GF-D8 (cell line): ENCODE measurements at places on chromosomes 1 and 21.

GRCh38 chr1:240332672-240333071, 241.0 kb downstream of the FMN2 start:
- no peak for DNase-seq

DNA sequence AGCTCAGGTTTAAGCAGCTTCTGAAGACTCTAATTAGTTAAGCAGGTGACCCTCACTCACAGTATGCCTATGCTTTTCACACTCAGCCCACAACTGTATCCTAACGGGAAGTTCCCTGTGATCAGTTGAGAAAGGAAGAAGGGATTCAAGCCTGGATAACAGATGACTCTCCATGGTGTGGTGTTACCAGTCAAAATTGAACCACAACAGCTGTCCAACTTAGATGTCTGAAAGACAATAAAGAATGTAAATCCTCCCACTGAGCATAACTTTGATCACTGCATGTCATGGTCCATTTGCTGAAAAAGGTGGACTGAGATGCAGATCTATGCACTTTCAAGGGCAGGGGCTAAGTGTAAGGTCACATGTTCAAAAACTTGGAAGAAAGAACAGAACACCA, 32.3 kb upstream of the DIPK1A start:
- no peak for DNase-seq

GRCh38 chr1:240304466-240304865, 212.8 kb downstream of the FMN2 start:
- no peak for DNase-seq

DNA sequence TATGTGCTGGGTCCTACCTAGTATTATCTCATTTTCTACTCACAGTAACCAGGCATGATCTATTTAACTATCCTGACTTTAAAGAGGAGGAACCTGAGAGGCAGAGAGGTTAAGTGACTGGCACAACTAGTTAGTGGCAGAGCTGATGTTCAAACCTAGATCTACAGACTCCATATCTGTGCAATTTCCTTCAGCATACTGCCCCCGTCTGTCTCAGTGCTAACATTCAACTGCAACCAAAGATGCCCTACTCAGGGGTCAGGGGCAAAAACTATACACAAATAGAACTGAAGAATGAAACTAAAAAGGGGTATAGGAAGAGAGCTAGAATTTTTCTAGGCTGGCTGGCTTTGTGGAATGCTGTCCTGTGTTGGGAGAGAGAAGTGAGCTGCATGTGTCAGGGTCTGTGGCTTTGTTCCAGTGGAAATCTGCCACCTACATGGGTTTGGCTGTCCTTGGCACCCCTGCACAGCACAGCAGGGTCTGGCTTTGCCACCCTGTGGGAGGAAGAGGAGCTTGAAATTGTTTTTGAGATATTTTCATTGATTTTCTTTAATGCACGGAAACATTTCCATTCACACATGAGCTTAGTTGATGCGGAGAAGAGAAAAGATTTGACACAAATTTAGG, 368.5 kb downstream of the RPS6KC1 start:
- DNase-seq = no peak

- no peak for DNase-seq
Measured at GRCh38 chr1:101264697-101265096, 27.9 kb downstream of the S1PR1 start.

GRCh38 chr21:45747802-45748445, 104.4 kb downstream of the PCBP3 start:
- no peak for DNase-seq

- DNase-seq = no peak
Measured at GRCh38 chr1:82492159-82492558, 691.4 kb downstream of the ADGRL2 start.

DNA sequence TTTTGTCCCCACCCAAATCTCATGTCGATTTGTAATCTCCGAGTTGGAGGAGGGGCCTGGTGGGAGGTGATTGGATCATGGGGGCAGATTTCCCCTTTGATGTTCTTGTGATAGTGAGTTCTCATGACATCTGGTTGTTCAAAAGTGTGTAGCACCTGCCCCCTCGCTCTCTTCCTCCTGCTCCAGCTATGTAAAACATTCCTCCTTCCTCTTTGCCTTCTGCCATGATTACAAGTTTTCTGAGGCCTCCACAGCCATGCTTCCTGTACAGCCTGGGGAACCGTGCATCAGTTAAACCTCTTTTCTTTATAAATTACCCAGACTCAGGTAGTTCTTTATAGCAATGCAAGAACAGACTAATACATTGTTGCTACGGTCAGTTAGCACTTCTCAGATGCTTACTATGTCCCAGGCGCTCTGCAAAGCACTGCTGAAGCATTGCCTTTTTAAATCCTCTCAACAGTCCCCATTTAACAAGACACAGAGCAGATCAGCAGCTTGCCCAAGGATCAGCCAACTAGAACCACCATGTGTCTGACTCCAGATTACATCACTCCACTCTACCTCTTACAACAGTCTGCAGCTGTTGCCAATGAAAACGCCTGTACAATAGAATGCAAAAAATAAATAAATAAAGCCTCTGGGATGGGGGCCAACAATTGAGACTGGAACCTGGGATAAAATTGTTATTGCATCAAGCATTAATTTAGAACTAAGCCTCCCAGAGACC, 52.4 kb upstream of the USP1 start:
- DNase-seq = peak; percentile 50

GRCh38 chr1:198970916-198971315, 332.1 kb downstream of the PTPRC start:
- no peak for DNase-seq

DNA sequence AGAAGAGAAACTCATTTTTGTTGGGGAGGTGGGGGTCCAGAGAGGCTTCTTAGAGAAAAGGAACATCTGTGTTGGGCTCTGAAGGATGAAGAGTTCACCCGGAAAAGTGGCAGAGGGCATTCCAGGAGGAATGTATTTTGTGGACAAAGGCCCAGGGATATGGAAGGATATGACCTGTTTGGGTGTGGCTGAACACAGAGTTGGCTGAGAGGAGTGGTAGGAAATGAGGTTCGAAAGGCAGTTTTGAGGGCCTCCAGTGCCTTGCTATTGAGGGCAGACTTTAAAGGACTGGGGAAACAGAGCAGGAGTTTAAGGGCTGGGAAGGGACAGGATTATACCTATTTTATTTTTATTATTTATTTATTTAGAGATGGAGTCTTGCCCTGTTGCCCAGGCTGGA, 27.3 kb upstream of the WASF2 start:
- no peak for DNase-seq

DNA sequence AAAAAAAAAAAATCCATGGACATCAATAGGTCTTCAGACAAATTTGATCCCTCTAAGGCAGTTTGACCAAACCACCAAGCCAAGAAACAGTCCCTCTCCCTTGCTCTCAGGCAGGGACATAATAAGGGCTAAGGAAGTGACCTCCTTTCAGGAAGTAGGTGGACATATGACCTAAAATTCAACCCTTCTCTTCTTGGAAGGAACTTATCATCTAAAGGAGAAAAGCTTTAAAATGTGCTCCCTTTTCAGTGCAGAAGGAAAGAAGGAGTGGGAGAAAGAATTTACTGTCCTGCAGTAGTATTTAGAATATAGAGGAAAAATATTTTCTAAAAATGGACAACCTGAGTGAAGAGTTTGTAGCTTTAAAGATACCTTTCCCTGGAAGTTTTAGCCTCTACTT, 118.1 kb downstream of the DTL start:
- no peak for DNase-seq

GRCh38 chr1:36464605-36465393, 615 bp upstream of the MRPS15 start:
- no peak for DNase-seq

GRCh38 chr1:103373991-103374390, 151.5 kb upstream of the RNPC3 start:
- no peak for DNase-seq

- DNase-seq = no peak
Measured at GRCh38 chr1:104092698-104093097, 343.0 kb downstream of the AMY1C start.

DNA sequence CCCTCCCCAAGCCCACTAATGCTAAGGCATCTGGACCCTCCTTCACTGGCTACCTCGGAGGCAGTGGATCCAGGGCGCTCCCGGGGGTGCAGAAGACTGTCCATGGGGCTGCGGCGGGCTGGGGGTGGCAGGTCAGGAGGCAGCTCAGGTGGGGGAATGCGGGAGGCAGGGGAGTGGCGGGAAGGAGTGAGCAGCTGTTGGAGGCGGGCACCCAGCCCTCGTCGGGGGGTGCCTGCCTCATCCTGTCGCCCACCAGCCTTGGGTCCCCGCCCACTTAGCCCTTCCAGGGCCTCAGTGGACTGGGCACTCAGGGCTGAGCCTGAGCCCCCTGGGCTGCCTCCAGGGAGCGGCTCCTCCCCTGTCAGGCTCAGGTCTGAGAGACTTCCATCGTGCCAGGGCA, 10.7 kb upstream of the GATAD2B start:
- no peak for DNase-seq

GRCh38 chr1:147264158-147264768, 21.8 kb downstream of the CHD1L start:
- no peak for DNase-seq

DNA sequence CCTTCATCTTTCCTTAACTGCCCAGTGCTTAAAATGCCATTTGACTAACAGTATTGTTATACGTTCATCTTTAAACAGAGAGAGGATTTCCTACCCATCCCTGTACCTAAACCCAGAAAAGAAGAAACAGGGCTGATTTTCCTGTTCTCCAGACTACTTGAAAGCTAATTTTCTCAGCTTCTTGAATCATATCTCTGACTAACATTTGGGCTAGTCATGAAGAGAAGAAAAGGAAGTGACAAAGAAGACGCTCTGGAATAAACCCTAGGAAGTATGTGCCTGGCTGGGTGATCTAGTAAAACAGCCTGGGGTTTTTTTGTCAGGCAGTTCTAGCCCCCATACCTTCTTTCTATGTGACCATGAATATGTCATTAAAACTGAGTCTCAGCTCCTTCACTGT, 44.8 kb upstream of the SGIP1 start:
- DNase-seq = no peak

DNA sequence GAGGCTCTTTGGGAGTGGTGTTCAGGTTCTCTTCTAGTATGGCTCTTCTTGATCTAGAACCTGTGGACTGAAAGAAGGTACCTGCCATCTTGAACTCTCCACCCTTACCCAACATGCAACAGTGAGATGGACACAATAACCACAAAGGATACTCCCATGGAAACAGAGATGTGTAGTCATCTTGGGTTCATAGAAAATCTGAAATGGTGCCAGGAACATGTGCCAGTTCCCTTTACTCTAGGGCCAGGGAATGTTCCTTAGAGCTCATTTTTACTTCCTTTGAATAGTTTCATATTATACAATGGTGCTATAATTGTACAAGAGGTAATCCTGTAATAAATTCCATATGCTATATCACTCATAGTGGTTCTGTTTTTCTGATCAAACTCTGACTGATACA, 13.2 kb upstream of the SCYL3 start:
- DNase-seq = no peak

GRCh38 chr1:59315529-59316463, 18.9 kb downstream of the FGGY start:
- DNase-seq = no peak

GRCh38 chr21:38869946-38870345, 64.2 kb downstream of the ETS2 start:
- no peak for DNase-seq

GRCh38 chr1:161122967-161123366, 5.1 kb downstream of the NIT1 start:
- DNase-seq = no peak

DNA sequence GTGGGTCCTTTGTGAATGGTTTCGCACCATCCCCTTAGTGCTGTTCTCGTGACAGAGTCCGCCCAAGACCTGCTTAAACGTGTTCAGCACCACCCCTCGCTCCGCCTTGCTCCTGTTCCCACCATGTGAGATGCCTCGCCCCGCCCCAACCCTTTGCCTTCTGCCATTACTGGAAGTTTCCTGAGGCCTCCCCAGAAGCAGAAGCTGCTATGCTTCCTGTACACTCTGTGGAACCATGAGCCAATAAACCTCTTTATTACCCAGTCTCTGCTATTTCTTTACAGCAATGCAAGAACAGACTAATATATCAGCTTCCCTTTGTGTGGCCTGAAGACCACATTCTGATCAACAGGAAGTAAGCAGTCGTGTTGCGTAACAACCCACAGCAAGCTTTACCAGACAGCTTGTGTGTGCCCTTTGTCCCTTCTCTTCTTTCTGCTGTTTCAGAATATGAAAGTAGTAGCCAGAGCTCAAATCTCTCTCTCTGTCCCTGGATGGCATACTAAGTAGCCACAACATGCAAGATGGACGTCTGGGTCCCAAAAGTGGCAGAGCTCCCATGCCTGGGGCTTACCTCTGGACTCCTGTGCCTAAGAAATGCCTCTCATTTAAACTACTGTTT, 14.1 kb downstream of the HENMT1 start:
- peak; percentile 100 for DNase-seq

- DNase-seq = no peak
Measured at GRCh38 chr1:153942766-153943549, 3.6 kb downstream of the DENND4B start.

DNA sequence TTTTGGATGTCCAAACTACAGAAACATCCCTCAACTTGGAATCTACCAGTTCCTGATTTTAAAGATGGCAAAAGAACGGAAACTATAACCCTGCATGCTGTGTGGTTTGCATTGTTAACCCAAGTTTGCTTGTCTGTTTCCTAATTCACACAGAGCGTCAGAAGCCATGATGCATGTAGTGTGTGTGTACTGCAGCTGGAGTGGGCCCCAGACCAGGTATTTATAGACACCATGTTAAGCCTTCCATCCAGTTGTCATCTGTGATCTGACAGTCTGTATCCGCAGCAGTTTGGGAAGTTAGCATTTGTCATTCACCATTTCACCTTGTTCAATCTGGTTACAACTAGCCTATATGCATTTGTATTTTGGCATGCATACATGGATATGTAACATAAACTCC, 27.7 kb upstream of the PLEKHM2 start:
- no peak for DNase-seq

GRCh38 chr1:152997901-152998300, 3.6 kb upstream of the SPRR3 start:
- no peak for DNase-seq

DNA sequence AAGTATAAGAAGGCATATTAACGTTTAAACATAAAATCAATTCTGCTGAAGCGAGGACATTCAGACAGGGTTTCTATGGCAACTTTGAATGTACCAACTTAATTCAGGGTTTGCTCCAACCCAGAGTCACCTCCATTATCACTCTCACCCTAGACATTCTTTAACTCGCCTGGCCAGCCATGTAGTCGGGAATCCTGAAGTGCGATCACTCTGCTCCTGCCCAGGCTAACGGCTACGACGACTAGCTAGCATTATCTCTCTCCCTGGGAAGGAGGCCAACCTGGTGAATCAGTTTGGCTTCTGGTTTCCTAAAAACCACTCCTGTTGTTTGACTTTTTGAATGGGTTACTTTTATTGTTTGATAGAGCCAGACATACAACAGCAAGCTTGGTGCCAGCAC, 38.9 kb upstream of the ZBTB18 start:
- no peak for DNase-seq

GRCh38 chr1:78081980-78082860, 36.5 kb downstream of the GIPC2 start:
- no peak for DNase-seq

- DNase-seq = no peak
Measured at GRCh38 chr1:155697046-155697445, 8.2 kb downstream of the DAP3 start.

- DNase-seq = no peak
Measured at GRCh38 chr1:48571303-48571987, 99.4 kb upstream of the SPATA6 start.
